T-cell (primary cell): ENCODE measurements at places on chromosomes 11 and 22. TPM values are rescaled to one million over a fixed set of nuclear protein-coding genes. Genes with fewer than 3 reads are reported as not detected.

The KRTAP5-11 gene
- total RNA-seq: not detected

The VSIG10L2 gene
- total RNA-seq: not detected

The LRRC10B gene
- not detected for total RNA-seq

The SPTBN2 gene
- 0.92 TPM for total RNA-seq

The GGTLC3 gene
- not detected for total RNA-seq

The MMP10 gene
- total RNA-seq: not detected

The KCNQ1OT1 gene
- total RNA-seq: 0.41 TPM

The KCNQ1 gene
- total RNA-seq: 24.0 TPM

The CCDC81 gene
- total RNA-seq: 0.47 TPM

The OR2D2 gene
- total RNA-seq: not detected

The EP300 gene
- total RNA-seq: 155 TPM

The FAM111B gene
- total RNA-seq: 1.3 TPM

The LDHAL6A gene
- total RNA-seq: not detected

The OR10D3 gene
- not detected for total RNA-seq
